ENCODE measurements at places on chromosomes 12 and 14. TPM values are rescaled to one million over a fixed set of nuclear protein-coding genes. Genes with fewer than 3 reads are reported as not detected.

Gene CDKN3
- total RNA-seq = 1.1 TPM

Gene B4GALNT1
- total RNA-seq = 105 TPM

Gene B3GNT4
- 12.1 TPM for total RNA-seq

DNA sequence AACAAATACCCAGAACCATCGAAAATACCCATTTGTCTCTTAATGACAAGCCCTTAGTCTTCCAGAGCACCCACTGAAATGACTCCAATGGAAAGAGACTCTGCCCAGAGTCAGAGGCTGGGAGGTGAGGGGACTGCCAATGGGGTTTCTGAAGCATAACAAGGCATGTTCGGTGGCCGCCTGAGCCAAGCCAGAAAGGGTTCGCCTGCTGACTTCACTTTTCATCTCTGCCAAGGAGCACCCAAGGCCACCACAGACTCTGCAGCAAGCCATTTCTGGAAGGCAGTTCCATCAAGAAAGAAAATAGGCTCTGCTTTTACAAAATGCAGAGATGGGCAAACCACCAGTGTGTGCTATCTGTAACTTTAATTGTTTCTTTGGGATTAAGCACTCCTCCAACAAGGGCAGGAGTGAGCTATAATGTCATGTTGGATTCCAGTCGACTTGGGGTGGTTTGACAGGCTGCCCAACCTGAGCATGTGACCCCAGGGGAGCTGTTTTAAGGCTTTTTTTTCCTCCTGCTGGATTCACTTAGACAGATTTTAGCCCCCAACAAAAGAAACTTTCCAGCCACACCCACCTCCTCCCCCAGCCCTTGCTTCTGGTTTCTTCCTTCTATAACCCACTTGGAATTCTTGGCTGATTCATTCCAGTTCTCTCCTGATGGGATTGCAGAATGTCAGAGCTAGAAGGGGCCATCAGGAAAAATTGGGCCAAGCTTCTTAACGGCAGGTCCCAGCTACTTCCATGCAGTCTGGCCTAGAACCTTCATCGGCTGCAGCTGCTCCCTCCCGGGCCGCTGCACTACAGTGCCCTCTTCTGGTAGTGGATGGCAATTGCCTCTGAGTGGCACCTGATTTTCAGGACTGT, 24.1 kb downstream of the CKAP4 start:
- DNase-seq = no peak

DNA sequence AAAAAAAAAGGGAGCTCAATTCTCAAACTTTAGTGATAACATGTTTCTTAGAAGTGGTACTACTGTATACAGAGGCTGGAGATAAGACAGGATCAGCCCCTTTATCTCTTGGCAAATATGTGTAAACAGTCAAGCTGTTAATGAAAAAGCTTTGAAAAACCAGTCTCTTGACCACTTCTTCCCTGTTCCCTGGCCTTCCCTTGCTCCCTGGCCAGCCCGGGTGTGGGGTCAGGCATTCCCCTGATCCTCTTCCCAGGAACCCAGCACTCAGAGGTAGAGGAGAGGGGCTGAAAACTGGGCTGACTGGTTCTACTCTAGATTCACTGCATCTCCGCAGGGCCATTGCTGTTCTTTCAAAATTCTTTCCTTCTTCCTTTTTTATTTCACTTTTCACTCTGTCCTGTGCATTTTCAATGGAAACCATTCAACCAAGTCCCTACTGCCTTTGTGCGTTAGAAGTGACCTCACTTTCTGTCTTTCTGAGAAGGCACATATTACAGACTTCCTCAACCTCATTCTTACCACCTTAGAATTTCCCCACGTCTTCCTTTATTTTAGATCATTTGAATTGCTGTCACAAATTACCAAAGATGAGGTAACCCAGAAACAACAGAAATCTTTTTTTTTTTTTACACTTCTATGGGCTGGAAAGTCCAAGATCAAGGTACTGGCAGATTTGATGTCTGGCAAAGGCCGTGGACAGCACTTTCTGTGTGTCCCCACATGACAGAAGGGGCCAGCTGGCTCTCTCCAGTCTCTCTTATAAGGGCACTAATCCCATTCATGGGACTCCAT, 5.7 kb downstream of the GNG2 start:
- DNase-seq = no peak

Measured in dorsolateral prefrontal cortex (tissue), 122 donors.